ENCODE measurements at places on chromosomes 12 and 14.

DNA sequence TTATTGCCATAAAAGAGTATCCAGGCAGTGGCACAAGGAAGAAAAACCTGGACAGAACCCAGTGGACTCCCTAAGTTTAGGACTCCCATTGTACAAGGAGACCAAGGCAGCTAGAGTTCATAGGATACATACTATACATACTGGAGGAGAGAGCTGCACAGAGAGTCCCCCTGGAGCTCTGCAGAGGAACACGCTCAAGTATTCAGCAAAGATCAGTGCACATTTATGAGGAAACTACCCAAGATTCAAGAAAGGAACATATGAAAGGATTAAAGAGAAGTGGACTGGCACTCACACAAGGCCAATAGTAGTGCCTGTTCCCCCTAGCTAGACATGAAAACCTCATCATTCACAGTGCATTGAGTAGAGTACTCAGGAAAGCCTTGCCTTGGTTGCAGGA, 43.0 kb upstream of the CHPT1 start:
- DNase-seq, result no peak

DNA sequence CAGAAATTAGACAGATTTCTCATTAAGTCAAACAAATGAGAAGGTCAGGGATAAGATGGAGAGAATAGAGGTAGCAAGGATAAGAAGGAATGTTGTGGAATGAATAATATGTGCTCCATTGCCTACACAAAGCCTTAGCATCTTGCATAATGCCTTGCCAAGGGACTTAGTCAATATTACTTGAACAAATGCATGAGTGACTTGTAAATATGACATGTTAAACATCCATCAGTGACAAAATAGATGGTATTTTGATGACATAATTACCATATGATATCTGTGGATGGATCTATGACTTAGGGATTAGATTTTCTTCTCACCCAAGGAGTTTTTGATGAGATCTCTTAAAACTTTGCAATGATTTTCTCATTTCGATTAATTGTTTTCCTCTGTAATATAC, 194.1 kb upstream of the RASSF8 start:
- DNase-seq, result no peak

GRCh38 chr14:20440465-20440864, 4.5 kb upstream of the KLHL33 start:
- DNase-seq, result no peak

DNA sequence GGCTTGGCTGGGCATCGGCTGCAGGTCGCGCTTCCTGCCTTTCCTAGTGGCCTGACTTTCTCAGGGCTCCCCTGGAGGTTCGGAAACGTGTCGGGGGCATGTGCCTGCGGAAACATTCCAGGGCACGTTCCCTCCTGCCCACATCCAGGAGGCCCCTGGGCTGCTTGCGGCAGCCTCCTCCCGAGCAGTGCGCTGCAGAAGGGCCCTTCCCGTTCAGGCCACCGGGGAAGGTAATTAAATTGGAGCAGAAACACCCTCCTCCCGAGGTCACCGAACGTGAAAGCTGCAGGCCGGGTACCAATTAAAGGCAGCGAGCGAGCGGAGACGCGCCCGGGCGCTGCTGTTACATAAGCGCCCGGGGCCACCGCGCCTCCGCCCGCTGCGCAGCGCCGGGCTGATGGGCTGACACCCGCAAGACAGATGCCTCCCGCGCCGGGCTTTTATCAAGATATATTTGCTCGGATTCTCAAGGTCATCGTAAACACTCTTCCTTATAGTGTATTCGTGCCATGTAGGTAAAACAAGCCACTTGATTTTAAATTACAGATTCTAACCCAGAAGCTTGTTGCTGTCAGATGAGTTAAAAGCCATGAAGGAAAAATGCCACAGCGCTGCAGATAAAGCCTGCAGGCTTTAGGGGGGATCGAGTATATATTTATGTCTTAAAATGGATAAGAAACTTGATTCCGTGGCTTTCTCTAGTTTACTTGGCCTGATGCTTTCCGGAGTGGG, 31.4 kb downstream of the SSPN start:
- no peak for DNase-seq

DNA sequence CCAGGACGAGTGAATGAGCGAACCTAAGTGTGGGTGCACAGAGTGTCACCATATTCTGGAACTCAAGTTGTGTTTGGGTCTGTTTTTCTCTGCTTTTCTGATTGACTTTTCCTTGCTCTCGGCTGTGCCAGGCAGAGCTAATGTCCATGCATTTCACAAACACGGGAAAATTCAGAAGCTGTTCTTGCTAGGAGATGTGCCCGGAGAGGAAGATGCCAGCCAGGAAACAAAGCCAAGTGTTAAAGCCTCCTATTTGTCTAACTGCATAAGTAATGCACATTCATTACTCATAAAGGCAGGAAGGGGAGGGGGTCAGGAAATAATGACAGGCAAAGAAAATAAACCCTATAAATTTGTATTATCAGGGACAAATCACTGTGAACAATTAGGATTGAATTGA, 250.4 kb upstream of the SFSWAP start:
- no peak for DNase-seq

DNA sequence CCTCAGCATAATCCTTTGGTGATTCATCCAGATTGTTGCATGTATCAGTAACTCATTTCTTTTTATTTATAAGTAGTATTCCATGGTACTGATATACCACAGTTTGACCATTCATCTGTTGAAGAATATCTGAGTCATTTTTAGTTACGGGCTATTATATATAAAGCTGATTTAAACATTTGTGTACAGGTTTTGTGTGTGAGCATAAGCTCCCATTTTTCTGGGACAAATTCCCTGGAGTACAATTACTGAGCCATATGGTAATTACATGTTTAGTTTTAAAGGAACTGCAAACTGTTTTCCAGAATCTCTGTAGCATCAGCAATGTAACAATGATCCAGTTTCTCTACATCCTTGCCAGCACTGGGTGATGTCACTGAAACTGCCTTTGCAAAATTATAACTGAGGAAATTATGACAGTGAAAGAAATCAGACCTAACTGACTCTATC, 236.2 kb upstream of the KRR1 start:
- no peak for DNase-seq

- no peak for DNase-seq
Measured at GRCh38 chr12:120199595-120200306, 1.2 kb downstream of the RPLP0 start.

GRCh38 chr14:82447586-82447985, 913.9 kb upstream of the SEL1L start:
- no peak for DNase-seq

DNA sequence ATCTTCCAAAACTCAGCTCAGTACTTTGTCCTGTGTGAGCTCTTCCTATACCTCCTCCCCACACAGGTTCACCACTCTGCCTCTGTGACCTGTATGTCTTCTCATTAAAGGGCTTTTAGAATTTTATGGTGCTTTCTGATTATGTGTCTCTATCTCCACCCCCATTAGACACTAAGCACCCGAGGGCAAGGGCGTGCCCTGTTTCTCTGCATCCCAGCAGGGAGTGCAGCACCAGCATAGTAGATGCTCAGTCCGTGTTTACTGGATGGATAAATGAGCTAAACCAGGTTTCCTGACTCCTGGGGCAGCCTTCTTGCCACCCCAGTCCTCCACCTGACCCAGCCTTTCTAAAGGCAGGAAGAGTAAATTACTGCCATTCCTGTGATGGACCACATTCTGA, 333.8 kb downstream of the CACNA1C start:
- DNase-seq, result no peak

- DNase-seq, result no peak
Measured at GRCh38 chr12:45768194-45768593, 38.7 kb downstream of the ARID2 start.

DNA sequence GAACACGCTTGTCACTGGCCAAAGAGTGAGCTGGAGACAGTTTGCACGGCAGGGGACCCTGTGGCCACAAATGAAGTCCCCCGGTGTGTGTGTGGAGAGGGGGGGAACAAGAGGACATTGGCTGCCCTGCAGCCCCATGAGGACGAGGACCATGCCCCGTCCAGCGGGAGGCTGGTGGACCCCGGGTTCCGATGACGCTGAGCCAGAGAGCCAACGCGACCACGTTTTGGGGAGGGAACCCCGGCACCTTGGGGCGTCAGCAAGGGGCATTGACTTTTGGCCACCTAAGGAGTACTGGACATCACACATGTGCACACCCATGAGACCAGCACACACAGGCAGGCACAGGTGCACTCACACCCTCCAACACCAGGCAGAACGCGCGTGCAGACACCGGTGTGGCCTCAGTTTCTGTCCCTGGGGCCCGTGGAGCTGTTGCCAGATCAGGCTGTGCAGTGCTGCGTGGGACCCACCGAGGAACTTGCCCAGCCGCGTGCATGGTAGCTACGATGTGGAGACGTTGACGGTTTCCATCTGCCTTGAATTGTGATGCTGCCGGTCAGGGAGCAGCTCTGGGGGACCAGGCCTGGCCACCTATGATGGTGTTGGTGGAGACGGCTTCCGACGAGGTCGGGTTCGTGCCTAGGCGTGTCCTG, 26.5 kb downstream of the NOC4L start:
- DNase-seq, result no peak

GRCh38 chr12:93704122-93704521, 26.9 kb downstream of the CRADD start:
- DNase-seq, result no peak

GRCh38 chr12:131933387-131933786, 4.3 kb downstream of the PUS1 start:
- DNase-seq, result no peak

DNA sequence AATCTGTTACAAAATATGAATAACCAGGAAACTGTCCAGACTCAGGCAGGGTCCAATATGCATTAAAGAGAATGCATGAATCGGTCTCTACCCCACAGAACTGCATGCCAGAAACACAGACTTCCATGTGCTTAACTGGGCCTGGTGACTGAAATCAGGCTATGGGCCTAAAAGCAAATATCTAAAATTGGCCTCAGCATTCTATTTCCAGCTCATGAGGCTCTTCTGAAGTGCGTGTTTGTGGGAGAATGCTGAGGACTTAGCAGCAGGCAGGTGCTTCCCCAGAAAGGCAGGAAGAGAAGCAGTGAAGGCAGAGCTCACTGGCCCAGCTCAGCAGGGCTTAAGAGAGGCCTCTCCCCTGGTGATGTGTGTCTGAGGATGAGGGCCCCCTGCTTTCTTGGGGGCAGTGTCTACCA, 48.5 kb downstream of the ADGRD1 start:
- DNase-seq, result peak; percentile 17

DNA sequence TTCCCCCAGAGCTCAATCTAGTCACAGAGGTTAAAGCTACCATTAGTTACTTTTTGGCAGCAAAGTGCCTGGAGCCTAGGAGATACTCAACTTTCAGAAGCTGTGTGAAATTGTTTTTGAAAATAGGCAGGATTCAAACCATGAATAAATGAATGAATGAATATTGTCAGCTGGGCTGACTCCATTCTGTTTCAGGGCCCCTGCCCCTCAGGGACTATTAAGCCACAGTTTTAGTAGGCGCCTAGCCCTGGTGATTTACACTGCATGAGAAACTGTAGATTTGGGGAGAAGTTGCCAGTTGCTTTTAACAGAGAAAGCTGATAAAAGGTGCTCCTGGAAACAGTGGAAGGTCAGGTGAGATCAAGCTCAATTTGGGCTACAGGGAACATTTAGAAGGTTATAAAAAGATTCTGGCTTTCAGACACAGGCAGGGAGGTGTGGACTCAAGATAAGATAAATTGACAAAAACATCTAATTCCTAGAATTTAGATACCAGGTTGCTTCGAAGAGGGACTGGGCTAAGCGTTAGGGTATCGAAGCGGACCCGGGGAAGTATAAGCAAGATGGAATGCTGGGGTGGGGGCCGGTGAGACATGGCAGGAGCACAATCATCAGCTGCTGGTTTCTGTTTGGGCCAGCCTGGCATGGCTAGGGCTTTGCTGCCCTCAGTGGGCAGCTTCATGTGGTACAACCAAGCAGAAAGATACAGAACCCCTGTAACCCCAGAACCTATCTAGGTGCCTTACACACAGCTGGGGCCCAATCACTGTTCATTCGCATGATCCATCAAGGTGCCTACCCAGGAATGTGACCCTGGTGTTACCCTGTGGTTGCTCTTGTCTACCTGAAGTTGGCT, 14.9 kb upstream of the CELA1 start:
- DNase-seq, result no peak

DNA sequence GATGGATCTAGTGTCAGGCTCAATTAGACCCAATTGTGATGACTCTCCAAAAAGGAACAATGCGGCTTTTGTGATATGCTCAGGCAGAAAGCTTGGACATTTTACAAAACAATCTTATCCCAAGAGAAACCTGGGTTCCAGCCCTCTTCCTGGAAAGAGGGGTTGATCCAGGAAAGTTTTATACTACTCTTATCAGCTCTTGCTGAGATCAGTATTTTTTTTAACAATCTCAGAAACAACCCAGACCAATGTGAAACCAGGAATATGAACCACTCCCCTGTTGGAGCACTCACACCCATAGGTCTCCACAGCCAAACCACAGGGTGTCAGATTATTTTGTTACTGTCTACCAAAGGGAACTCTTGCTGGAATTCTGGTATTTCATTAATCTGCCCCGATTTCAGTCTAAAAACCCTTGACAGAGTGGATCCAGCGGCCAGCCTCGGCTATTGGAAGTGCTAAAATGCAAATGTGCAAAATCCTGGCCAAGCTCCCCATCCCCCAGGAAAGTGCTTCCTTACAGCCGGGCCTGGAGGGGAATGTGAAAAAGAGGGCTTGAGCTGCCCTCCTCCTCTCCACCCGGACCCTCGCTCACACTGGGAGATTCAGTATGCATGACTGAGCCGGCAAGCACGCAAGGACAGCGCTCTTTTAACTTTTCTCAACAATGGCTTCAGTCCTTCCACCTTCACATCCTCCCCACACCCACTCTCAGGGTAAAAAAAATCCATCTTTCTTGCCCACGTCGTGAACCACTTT, 4.0 kb downstream of the FBXL14 start:
- no peak for DNase-seq

- no peak for DNase-seq
Measured at GRCh38 chr12:110373025-110373424, 30.5 kb downstream of the ANAPC7 start.

All from sciatic nerve (tissue), 2 donors.